CD4-positive, alpha-beta T cell treated with Interleukin-15 for 1 hour (primary cell): ENCODE measurements at places on chromosomes 2 and 18.
A peak's percentile ranks its signal among the peaks of the same experiment; 100 is the strongest.

DNA sequence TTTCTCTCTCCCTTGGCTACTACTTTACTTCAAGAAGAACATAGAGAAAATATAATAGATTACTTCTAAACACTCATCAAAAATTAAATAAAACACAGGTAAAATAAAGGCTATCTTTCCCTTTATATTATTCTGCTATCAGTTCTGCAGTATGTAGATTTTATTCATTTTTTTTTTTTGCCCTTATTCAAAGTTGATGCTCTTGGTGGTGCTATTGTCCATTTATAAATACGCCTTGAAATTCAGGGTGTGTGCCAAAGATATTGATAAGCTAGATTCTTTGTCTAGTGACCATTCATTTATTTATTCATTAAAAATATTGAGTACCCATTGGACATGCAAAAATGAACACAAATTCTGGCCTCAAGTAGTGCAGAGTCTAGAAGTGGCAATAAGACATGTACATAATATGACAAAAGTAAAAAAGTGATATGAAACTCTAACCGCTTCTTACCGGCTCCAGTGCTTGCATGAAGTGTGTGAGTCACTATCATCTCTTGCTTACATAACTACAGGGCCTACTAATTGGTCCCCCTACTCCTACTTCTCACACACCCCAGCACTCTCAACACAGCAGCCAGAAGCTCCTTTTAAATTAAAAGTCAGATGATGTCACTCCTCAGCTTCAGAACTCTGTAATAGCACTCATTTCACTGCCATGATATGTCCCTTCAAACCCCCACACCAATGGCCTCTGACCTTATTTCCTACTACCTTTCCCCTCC lies 208.3 kb upstream of the FANCL start:
- peak; percentile 32 for DNase-seq

GRCh38 chr2:96602330-96602823 lies 35.7 kb downstream of the KANSL3 start:
- no peak for DNase-seq

DNA sequence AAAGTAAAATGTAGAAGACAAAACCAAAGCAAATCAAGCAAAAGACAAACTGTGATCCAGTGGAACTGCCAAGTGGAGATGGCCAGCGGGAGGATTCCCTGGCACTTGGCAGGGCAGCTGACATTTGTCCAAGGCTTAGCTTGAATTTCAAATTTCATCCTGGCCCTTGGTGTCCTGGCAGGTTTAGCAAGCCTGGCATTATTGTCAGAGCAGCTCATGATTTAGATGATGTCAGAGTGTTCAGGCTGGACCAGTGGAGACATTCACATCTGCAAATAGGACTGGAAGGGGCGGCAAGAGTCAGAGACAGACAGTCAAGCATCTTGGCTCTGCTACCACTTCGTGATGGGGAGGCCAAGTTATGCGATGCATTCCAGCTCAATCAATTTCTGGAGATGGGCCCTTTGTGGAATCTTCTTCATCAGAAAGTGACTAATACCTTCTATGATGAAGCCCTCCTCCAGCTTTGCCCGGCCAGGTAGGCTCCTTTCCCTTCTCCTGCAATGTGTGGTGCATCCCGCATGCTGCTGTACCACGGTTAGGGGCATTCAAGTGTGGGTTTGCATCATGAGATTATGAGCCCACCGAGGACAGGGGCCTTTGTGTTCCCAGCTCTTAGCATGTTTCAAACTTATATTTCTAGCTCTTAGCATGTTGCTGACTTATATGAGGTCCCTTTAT lies 199.7 kb downstream of the ANKRD30B start:
- DNase-seq, result no peak

- DNase-seq, result no peak
Measured at GRCh38 chr2:68739595-68740399, 5.2 kb downstream of the ARHGAP25 start.

GRCh38 chr2:120707816-120708215 lies 27.9 kb upstream of the GLI2 start:
- no peak for DNase-seq

DNA sequence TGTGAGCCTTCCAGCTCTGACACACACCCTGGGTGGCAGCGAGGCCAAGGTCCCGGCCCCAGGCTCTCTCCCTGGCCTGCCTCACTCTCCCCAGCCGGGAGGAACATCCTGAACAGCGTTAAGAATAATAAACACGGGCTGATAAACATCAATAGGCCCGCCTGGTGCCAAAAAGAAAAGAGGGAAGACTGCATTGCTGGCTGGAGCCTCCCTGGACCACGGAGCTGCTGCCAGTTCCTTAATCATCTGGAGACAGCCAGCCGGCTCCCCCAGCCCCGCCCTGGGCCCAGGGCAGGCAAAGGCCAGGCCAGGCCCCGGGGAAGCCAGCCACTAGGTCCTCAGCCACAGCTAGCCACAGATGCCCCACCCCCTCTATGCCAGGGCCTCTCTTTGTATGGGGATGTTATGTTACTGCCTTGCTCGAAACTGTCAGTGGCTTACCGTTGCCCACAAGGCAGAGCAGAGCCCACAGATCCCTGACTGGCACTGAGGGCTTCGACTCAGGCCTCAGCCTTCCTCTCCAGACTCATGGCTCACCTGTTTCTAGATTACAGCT lies 293.7 kb downstream of the DYSF start:
- no peak for DNase-seq

DNA sequence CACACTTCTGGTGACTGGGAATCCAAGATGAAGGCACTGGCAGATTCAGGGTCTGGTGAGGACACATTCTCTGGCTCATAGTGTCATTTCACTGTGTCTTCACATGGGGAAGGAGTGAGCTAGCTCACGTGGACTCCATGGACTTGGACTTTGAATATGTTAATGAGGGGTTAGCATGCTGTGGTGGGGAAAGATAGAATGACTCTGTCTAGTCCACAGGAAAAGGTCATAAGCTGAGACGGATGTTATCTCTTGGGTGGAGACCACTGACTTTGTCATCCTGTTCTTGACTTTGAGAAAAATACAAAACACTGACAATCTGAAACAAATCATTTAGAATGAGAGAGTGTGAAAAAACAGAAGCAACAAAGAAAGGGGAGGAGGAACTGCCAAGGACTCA lies 145.9 kb downstream of the PIK3C3 start:
- no peak for DNase-seq

DNA sequence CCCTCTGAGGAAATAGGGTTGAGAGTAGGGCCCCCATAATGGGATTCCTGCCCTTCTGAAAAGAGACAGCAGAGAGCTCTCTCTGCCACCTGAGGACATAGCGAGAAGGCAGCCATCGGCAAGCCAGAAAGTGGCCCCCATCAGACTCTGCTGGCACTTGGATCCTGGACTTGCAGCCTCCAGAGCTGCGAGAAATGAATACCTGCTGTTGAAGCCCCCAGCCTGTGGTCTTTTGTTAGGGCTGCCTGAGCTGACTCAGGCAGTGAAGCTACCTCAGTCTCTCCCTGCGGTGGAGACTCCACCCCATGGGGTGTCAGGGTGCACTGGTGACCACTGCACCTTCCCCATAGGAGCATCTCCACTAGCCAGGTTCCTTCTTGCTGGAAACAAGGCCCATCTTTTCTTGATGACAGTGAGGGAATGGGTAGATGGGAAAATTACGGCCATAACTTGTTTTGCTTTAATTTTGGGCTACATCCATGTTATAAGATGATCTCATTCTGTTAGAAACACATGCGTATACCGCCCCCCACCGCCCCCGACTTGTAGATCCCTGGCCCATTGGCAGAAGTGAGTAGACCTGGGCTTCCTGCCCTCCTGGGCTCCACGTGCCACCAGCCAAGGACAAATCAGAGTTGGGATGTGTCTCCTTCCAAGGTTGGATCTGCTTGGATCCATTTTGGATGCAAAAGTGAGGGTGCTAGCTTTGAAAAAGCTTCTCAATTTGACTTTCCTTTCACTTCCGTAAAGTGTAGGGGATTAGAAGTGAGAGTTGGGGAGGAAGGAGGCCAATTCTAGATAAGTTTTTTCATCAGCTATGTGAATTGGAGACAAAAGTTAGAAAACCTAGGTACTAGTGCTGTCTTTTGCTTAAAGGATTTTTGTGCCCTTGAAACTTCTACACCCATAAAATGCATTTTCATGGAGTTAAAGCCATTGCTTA lies 42.9 kb downstream of the NCK2 start:
- DNase-seq, result peak; percentile 56

GRCh38 chr2:10594011-10594410 lies 95.8 kb downstream of the NOL10 start:
- no peak for DNase-seq

DNA sequence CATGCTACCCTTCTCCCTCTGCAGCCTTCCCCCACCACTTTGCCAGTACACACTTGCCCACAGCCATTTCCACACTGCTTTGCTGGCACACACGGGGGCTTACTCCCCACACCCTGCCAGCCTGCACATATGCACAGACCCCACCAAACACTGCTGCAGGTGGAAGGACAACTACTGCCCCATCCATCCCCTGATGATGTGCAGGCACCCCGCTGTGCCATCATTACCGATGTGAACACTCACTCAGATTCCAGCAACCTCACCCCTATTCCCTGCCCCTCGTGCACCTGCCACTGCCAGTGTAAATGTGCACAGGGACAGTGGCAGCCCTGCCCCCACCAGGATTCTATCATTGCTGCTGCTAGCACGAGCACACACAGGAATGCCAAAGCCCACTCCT lies 1400.8 kb upstream of the DDX18 start:
- no peak for DNase-seq

DNA sequence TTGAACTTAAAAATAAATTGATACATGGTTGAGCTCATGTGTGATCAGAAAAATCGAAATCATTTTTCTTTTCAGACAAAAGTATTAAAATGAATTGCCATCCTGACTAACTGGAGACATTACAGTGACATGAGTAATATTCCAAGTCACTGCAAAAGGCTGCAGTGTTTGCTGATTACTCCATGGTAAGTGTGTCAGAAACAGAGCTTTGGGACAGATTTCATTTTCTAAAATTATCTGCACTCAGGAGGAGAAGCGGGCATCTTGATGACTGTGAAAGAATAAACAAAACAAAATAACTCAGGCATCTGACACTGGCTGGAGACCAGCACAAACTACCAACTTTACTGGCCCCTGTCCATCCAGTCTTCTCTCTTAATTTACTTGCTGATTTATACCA lies 312.3 kb upstream of the PIK3C3 start:
- no peak for DNase-seq

DNA sequence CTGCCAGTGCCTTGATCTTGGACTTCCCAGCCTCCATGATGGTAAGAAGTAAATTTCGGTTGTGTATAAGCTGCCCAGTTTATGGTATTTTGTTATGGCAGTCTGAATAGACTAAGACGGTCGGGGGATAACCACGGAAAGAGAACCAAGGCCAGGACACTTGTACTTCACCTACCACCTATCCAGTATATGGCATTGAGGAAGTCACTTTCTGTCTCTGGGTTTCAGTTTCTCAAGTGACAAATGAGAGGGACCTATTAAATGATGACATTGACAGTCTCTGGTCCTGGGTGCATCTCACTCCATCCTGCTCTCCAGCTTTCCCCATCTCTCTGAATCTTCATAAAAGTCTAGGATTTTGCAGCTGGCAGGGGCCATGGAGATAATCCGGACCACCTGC lies 183.8 kb upstream of the MSH6 start:
- DNase-seq, result no peak

DNA sequence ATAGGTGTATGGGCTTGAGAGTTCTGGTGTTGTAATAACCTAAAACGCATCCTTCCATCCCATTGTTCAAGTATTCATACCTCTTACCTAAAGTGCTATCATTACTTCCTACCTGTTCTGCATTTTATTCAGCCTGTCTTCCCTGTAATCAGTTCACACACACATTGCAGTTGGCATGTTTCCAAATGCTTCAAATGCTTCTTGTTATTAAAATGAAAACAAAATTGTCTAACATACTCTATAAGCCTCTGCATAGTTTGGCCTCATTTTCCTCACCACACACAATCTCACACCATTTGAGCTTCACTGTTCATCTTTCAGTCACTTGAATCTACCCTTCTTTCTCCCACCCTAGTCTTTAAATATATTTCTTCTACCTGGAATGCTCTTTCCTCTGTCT lies 1178.2 kb upstream of the NRXN1 start:
- no peak for DNase-seq

GRCh38 chr2:196263181-196263747 lies 91.9 kb upstream of the STK17B start:
- peak; percentile 66 for DNase-seq

- DNase-seq, result no peak
Measured at GRCh38 chr18:67410075-67411070, 106.1 kb downstream of the DSEL start.

DNA sequence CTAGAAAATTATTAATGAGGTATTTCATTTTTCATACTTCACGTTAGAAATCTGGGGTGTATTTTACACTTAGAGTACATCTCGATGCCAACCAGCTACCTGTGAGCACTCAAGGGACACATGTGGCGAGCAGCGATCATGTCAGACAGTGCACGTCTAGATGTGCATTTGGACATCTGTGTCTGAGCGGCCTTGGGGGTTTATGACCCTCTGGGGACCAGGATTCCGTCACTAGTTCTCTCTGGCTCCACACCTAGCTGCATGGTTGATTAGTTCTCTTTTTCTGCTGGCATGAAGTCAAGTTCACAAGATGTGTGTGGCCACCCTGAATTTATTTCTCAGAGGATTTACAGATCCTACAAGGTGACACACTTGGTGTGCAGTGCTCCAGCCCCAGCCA lies 192.2 kb downstream of the TSN start:
- no peak for DNase-seq

DNA sequence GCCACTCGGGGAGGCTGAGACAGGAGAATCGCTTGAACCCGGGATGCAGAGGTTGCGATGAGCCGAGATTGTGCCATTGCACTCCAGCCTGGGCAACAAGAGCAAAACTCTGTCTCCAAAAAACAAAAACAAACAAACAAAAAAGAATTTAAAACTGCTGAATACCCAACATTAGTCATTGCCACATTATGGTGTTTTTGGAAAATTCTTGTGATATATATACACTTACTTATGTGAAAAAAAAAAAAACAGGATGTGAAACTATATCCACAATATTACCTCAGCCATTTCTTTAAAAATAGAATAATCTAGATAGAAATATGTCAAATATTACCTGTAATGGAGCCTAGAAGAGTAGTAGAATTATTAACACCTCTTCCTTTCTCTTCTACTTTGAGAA lies 288.3 kb upstream of the FN1 start:
- no peak for DNase-seq

DNA sequence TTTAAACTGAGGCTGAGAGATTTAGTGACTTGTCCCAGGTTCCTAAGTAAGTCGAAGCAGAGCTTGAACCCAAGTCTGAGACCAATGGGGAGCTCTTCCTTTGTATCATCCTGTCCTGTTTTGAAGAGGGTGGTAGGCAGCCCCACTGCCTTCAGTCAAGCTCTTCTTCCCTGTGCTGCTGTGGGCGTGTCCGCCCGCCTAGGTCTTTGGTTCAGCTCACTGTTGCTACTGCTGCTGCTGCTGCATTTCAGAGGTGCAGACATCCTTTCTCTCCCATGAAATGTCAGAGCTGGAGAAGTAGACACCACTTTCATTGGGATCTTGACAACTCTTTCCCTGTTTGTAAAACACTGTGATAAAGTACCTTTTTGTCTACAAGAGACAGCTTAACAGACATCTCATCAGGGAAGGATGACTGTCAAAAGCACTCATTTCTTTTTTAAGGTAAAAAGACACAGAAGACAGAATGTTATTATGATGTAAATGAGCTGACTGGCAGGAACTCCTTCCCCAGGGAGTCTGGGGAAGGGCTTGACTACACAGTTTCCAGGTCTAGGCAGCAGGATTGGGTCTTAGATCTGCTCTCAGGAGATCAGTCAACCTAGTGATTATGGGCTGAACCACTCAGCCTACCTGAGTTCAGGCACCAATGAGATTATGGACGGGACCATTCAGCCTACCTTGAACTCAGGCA lies 91.7 kb upstream of the TRIB2 start:
- no peak for DNase-seq
